ENCODE measurements at places on chromosomes 7 and 10.

- DNase-seq: no peak
Observed at GRCh38 chr7:66732439-66732838, 8.1 kb upstream of the RABGEF1 start.

- no peak for DNase-seq
Observed at GRCh38 chr7:131327049-131327625, 539 bp upstream of the MKLN1 start.

- DNase-seq: no peak
Observed at GRCh38 chr10:120262857-120263547, 194.0 kb upstream of the PLPP4 start.

GRCh38 chr10:120460186-120460585, 3.2 kb downstream of the PLPP4 start:
- no peak for DNase-seq

- no peak for DNase-seq
Observed at GRCh38 chr10:99369126-99369525, 40.0 kb downstream of the CNNM1 start.

GRCh38 chr10:80144696-80145131, 12.2 kb downstream of the PLAC9 start:
- no peak for DNase-seq

- no peak for DNase-seq
Observed at GRCh38 chr7:26646336-26647048, 217.9 kb downstream of the SKAP2 start.

- no peak for DNase-seq
Observed at GRCh38 chr7:28067171-28067570, 113.4 kb downstream of the JAZF1 start.

- no peak for DNase-seq
Observed at GRCh38 chr7:99619571-99620130, 2.9 kb downstream of the ZSCAN25 start.

GRCh38 chr10:99172950-99173349, 62.7 kb downstream of the HPSE2 start:
- no peak for DNase-seq

GRCh38 chr7:46512891-46513413, 591.9 kb upstream of the IGFBP3 start:
- no peak for DNase-seq

DNA sequence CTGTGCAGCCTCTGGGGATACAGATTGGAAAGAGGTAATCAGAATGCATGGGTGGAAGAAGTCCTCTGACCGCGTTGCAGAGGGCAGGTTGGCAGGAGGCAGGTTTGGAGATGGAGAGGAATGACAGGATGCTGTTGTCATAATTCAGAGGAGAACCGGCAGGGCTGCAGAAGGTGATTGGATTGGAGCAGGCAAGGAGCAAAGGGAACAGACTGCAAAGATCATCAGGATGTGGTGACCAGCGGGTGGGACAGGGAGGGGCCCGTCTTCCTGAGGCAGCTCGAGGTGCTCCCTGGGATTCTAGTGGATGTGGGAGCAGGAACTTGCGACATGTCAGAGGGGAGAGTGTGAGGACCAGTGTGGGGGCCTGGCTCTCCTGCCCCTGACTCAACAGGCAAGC, 78.5 kb upstream of the PPIF start:
- DNase-seq: no peak

GRCh38 chr7:29401769-29402168, 161.9 kb upstream of the PRR15 start:
- no peak for DNase-seq

DNA sequence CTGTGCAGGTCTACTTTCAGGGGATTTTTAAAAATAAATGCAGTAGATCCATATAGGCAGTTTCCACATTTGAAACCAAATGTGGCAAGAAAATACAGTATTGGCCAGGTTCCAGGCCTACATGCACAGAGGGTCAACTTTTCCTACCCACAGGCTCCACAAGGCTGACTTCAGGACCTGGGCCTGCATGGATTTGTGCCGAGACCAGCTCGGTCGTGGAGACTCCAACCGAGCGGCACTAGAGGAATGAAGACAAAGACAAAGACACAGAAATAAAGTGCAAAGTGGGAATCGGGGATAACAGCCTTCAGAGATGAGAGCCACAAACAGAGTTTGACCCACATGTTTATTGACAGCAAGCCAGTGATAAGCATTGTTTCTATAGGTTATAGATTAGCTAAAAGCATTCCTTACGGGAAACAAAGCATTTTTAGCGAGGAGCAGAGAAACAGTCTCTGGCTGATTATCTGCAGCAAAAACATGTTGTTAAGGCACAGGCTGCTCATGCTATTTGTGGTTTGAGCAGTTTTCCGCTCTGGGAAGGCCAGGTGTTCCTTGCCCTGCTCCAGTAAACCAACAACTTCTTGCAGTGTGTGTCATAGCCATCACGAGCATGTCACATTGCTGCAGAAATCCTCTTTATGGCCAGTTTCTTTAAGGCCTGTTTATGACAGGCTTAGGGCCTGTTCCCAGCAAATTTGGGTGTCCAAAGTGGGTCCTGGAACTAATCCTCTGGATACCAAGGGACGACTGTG, 52.6 kb downstream of the ZNF37A start:
- DNase-seq: no peak

GRCh38 chr7:57415730-57416129, 34.2 kb upstream of the ZNF716 start:
- no peak for DNase-seq

Measured in stimulated activated CD8-positive, alpha-beta memory T cell treated with anti-CD3 and anti-CD28 coated beads, Interleukin-15, amount 100 ng/mL, for 1 hour (primary cell).